Activated CD4-positive, alpha-beta T cell treated with anti-CD3 and anti-CD28 coated beads for 4 hours (primary cell): ENCODE measurements at places on chromosomes 7 and 10.

GRCh38 chr10:99631496-99631895 is 11.3 kb upstream of the SLC25A28 start:
- no peak for DNase-seq

- no peak for DNase-seq
Observed at GRCh38 chr10:30127120-30127541, 67.7 kb upstream of the JCAD start.

- DNase-seq = no peak
Observed at GRCh38 chr10:10886861-10887531, 130.7 kb upstream of the CELF2 start.

- no peak for DNase-seq
Observed at GRCh38 chr7:155725006-155725355, 80.5 kb downstream of the RBM33 start.

GRCh38 chr10:12081470-12081869 is 12.7 kb downstream of the DHTKD1 start:
- DNase-seq = no peak

- DNase-seq = no peak
Observed at GRCh38 chr7:147136352-147136751, 1019.8 kb downstream of the CNTNAP2 start.

GRCh38 chr10:66307826-66308225 is 618.0 kb upstream of the LRRTM3 start:
- no peak for DNase-seq

GRCh38 chr10:27369880-27370279 is 129.3 kb upstream of the ACBD5 start:
- DNase-seq = no peak

GRCh38 chr10:111142092-111142768 is 65.4 kb downstream of the ADRA2A start:
- DNase-seq = no peak

DNA sequence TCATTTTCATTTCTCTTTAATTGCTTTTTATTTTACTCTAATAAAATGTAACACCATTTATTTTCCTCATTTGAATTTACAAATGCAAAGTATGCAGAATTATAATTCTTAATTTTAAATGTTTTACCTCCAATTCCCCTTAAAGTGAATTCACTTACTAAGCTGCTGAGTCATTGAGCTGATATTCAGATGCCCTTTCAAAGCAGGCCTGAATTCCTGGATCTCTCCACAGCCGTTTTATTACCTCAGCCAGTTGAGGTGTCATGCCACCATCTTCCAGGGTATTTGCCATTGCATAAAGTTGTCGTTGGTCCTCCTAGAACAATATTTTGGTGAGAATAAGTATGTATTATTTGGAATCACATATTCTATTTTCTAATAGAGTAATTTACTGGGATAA is 33.2 kb downstream of the GNAT3 start:
- DNase-seq = no peak

DNA sequence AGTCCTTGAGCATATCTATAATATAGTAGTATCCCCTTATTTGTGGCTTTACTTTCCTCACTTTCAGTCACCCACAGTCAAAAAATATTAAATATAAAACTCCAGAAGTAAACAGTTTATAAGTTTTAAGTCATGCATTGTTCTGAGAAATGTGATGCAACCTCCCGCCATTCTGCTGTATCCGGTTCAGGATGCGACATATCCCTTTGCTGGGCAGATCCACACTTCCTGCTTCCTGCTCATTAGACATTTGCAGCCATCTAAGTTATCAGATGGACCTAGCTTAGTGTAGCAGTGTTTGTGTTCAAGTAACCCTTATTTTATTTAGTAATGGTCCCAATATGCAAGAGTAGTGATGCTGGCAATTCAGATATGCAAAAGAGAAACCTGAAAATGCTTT is 38.9 kb upstream of the BMS1 start:
- no peak for DNase-seq

DNA sequence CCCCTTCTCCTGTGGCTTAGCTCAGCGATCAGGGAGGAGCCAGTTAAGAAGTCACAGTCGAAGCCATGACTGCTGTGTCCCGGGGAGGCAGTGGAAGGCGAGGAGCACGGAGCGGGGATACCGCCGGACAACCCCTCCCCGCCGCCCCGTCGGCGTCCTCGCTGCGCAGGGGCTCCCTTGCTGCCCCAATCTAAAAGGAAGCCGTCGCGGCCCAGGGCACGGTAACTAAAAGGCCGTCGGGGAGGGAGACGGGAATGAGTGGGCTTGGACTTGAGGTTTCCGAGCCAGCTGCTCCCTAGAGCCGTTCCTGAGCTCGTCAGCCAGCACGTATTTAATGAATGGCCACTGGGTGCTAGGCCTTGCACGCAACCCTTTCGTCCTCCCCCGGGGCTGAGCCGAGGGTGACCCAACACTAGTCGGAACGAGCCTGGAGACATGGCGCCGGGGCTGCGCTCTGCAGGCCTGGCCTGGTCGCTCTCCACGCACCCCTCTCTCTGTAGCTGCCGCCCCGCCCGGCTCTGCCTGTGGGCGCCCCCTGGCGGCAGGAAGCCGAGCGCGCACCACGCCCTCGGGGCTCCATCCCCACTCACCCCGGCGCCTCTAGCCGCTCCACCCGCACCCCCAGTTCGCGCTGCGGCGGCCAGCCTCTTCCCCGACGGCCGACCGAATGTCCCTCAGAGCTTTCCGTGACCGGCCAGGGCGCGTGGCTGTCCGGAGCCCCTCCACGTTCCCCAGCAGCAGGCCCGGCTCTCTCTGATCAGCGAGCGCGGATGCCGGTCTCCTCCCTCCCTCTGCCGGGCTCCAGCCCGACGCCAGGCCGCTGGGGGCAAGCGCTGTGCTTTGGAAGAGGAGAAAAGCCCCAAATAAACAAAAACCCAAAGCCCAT is 29.3 kb upstream of the KCNK18 start:
- peak; percentile 60 for DNase-seq
